GM12864 (cell line): ENCODE measurements at places on chromosomes 12 and 14.
A peak's percentile ranks its signal among the peaks of the same experiment; 100 is the strongest.

DNA sequence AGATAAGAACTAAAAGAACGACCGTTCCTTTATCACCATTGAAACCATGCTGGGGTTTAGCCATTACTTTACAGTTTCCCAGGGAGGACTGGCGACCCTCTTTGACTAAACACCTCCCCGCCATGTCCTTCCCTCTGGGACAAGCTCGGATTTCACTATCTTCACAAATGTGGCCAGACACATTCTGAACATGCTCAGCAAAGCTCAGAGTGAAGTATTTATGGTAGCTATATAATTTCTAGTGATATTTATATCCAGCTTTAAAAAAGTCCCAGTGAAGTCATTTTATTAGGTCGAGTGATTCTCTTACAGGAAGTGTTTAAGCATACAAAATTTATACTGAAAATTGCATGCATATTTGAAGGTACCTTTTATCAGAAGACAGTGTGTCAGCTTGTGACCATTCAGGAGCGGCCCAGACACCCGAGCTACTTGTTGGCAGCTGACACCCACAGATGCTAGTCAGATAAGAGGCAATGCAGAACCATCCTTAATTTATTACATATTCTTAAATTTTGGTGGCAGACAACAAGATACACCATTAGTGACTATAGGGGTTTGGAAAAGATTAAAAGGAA, 36.8 kb downstream of the NIN start:
- no peak for DNase-seq

- DNase-seq: peak; percentile 94
Measured at GRCh38 chr12:67452119-67452805, 183.1 kb downstream of the CAND1 start.

- no peak for DNase-seq
Measured at GRCh38 chr14:99883866-99884650, 90.8 kb downstream of the EML1 start.

DNA sequence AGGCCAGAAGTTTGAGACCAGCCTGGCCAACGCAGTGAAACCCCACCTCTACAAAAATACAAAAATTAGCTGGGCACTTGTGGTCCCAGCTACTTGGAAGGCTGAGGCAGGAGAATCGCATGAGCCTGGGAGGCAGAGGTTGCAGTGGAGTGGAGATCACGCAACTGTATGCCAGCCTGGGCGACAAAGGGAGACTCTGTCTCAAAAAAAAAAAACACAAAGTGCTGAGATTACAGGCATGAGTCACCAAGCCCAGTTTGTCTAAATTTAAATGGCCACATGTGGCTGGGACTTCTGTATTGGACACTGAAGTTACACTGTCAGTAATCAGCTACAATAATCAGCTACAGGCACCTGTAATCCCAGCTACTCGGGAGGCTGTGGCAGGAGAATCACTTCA, 100.9 kb upstream of the AEBP2 start:
- no peak for DNase-seq

DNA sequence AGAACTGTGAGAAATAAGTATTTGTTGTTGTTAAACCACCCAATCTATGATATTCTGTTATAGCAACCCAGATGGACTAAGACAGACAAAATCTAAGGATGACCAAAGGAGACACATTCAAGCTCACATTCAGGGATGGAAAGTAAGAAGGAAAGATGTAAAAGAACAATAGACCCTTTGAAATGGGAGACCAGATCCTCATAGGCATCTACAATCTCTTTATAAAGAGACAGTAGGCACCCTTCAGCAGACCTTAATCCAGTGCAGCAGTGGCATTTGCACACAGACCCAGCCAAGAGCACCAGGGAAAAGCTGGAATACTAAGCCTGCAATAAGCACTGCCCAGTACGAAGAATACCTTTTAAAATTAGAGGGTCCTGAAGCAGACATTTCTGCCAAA, 132.7 kb downstream of the KLHL28 start:
- DNase-seq: no peak

- no peak for DNase-seq
Measured at GRCh38 chr12:47747126-47747525, 11.6 kb downstream of the RAPGEF3 start.

DNA sequence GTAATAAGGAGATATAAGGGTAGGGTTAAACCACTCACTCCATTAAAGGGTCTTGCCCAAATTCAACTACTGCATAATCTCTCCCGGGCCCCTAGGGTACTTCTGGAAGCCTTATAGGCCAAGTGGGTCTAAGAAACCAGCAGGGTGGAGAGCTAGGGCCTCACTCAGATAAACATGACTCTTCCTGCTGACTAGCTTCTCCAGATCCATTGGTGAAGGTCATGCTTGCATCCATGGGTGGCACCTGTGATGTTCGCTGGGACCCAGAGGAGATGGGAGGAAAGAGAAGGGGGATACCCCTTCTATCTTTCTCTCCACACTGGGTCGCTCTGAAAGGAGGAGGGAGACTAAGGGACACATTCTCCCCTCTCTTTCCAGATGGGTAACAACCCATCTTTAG, 36.1 kb upstream of the HIGD1C start:
- no peak for DNase-seq

GRCh38 chr14:79056879-79057278, 886.7 kb downstream of the NRXN3 start:
- no peak for DNase-seq

DNA sequence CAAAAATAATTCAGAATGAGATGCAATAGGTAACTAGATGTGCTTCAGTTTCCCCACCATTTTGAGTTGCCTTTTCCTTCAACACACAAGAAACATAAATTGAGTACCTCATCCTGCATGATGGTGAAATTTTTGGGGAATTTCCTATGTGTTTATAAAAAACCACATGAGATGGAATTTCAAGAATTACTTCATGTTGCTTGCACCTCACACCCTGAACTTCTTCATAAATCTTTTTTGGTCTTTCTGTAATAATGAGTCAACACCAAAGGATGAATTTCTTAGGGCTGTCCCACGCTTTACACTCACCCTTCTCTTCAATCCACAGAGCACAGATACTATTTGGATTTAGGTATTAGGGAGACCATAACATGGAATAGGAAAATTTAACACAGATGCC, 22.6 kb upstream of the LUM start:
- DNase-seq: no peak

GRCh38 chr12:7859552-7859951, 13.2 kb downstream of the SLC2A14 start:
- DNase-seq: no peak

GRCh38 chr14:96247031-96247430, 9.0 kb upstream of the BDKRB1 start:
- no peak for DNase-seq

- DNase-seq: no peak
Measured at GRCh38 chr12:34379142-34379541, 356.8 kb downstream of the ALG10 start.

- no peak for DNase-seq
Measured at GRCh38 chr12:42221726-42222125, 16.3 kb downstream of the YAF2 start.

DNA sequence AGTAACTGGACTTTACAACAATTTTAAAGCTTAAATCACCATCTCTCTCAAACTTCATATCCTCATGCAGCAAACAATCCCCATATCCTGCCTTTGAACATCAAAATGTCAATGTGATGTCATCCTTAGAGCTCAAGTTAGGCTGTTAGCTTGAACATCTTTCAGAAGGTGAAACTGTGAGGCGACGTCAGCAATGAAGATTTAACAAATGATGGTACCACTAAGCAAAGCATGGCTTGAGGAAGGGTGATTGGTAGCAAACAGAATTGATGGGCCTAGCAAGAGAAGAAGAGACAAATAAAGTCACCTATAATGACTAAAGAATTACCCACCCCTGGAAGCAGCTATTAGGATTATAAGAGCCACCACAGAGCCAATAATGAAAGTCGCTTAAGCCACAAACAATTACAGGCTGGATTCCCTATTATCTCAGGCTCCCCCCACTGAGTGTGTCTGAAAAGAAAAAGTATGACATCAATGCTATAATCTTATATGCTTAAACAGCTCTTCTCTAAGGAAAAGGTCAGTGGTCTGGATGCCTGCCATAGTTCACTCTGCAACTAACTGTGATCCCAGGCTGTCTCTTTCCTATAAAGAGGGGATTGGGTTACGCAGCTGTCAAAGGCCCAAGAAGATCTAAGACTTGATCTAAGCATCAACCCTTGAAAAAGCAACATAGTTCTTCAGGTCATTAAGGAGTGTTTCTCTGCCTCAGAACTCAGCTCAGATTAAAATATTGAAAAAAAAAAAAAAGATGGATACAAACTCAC, 18.1 kb downstream of the EGLN3 start:
- no peak for DNase-seq

- no peak for DNase-seq
Measured at GRCh38 chr12:9662488-9662887, 7.0 kb upstream of the CLEC2D start.

GRCh38 chr14:55746558-55746957, 166.6 kb downstream of the KTN1 start:
- DNase-seq: no peak

DNA sequence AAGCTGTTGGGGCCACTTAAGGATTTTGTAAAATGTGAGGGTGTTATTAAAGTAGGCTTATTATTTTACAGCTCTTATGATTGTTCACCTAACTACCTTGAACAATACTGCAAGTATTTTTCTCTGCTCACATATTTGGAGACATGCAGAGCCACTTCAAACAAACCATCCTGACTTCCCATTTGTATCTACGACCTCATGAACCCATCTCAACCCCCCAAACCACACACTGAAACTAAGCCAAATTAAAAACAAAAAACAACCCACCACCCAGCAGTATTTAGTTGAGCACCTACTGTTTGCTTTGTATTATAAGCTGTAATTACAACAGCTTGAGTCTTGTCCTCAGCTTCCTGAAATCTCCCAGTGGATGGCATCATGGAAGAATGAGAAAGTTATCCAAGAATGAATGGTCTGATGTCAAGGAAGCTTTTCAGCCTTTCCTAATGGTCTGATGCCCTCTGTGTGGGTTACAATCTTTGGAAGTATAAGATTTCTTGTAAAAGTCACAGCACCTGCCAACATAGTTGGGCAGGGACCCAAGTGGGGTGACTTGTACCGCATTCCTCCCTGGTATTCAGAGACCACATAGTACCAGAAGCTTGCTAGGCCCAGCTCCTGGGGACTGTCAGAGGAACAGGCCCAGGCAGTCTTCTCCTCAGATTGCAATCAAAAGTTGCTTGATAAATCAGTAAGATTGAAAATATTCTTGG, 416.6 kb downstream of the ZFP36L1 start:
- no peak for DNase-seq

DNA sequence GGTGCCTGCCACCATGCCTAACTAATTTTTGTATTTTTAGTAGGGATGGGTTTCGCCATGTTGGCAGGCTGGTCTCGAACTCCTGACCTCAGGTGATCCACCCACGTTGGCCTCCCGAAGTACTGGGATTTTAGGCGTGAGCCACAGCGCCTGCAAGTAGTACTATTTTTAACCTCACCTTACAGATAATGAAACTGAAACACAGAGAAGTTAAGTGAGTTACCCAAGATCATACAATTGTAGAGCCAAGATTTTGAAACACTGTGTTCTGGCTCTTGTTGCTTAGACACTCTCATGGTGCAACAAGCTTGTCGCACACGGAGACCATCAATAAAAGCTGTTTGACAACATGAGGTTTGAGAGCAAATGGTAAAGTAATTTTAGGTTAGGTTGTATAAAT, 159.1 kb upstream of the LMNTD1 start:
- DNase-seq: peak; percentile 49

DNA sequence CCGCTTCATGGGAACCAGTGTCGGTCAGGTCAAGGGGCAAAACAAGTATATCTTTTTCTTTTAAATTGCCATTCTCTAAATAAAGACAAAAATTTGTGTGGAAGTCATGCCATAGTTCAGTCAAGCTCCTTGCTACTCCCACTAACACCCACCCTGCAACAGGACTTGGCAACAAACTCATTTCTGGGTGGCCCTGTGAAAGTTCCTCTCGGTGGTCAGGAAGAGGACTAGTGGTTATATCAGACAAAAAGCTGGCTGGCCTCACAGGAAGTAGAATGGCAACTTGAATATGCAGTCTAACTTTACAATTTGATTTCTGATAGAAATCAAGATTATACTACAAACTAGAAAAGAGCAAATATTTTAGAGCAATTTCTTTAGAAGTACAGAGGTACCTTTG, 11.2 kb downstream of the DHRS7 start:
- no peak for DNase-seq

DNA sequence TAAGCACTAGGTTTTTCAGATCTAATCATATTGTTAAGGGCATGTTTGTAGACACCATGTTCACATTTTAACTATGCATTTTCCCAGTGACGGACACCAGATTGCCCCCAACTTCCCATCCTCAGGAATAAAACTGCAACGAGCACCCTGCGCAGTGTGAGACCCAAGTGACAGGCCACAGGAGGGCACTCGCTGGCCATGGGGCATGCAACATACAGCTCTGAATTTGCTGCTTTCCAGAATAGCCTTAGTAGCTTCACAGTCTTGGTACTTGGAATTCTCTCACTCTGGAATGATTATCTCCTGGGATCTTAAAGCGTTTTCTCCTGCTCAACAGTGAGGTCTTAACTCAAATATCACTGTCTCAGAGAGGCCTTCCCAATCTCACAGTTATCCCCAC, 972 bp upstream of the DDX47 start:
- DNase-seq: no peak

DNA sequence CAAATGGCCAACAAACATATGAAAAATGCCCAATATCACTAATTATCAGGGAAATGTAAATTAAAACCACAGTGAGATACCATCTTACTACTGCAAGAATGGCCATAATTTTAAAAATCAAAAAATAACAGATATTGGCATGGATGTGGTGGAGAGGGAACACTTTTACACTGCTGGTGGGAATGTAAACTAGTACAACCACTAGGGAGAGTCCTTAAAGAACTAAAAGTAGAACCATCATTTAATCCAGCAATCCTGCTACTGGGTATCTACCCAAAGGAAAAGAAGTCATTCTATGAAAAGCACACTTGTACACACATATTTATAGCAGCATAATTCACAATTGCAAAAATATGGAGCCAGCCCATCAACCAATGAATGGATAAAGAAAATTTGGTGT, 459.7 kb downstream of the GXYLT1 start:
- DNase-seq: no peak

- no peak for DNase-seq
Measured at GRCh38 chr14:22488522-22489243, 100.3 kb downstream of the DAD1 start.

- DNase-seq: no peak
Measured at GRCh38 chr14:24289649-24290280, 9.8 kb downstream of the DHRS1 start.

- no peak for DNase-seq
Measured at GRCh38 chr14:52304248-52304904, 9.7 kb upstream of the PTGER2 start.

DNA sequence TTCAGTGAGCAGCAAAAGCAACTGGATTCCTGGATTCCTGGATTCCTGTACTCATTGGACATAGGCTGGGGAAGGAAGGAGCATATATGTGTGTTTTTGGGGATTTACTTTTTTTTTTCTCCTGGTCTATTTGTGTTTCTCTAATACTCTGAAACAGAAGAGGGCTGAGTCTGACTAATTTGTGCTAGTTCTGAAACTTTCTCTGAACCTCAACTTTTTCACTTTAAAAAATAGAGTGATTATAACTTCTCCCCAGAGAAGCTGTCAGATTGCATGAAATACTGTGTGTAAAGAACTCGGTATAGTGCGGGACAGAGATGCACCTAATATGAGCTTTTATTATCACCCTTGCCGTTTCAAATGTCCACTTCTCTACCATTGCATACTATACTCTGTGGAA, 529.5 kb downstream of the TMTC2 start:
- no peak for DNase-seq
